GM03348 (cell line): ENCODE measurements at places on chromosomes 12 and 14.

- peak; percentile 78 for DNase-seq
These were observed 58.6 kb downstream of the KCNA5 start for GRCh38 chr12:5102261-5102789.

GRCh38 chr14:27945512-27945911 is 821.1 kb upstream of the FOXG1 start:
- DNase-seq: no peak

- DNase-seq: no peak
These were observed 5.2 kb downstream of the GSKIP start for GRCh38 chr14:96368534-96368933.

GRCh38 chr12:31041033-31041564 is 32.6 kb upstream of the DDX11 start:
- no peak for DNase-seq

DNA sequence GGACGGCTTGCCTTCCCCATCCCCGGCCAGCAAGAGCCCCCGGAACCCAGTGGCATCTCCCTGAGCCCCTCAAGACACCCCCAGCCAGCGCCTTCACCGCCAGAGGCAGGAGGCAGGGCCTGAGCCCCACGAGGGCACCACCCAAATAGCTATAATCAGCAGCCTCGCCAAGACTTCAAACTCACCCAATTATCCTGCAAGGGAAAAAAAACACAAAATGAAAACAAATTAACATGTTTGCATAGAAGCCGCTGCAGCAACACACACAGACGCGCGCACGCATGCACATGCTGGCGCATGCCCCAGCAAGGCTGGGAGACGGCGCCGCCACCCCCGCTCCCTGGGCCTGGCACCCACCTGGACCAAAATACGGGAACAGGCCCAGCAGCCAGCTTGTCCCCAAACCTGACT is 15.8 kb downstream of the FAM222A start:
- no peak for DNase-seq

DNA sequence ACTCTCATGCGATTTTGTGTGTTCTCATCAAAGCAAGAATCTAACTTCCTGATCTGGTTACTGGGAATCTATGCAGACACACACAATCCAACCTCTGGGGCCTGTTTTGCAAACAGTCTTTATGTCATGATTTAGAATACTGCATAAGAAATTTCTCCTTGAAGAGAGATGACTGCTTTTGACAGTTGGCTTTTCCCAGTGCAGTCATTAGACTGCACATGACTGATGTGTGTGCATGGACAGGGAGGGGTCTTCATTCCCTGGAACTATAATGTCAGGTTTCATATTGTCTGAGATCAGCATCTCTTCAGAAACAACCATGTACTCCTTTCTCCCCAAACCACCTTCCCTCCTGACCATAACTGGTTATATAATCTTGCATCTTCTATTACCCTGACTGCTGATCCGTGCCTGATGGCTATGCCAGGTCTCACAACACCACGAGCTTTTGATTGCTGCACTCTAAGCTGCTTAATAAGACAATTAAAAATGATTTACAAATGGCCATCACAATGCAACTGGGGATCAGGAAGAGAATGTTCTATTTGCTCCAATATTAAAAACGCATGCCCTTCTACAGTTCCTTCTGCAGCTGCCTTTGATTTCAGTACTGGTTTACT is 995.4 kb downstream of the NRXN3 start:
- no peak for DNase-seq

- no peak for DNase-seq
These were observed 48.6 kb upstream of the E2F7 start for GRCh38 chr12:77113971-77114370.

DNA sequence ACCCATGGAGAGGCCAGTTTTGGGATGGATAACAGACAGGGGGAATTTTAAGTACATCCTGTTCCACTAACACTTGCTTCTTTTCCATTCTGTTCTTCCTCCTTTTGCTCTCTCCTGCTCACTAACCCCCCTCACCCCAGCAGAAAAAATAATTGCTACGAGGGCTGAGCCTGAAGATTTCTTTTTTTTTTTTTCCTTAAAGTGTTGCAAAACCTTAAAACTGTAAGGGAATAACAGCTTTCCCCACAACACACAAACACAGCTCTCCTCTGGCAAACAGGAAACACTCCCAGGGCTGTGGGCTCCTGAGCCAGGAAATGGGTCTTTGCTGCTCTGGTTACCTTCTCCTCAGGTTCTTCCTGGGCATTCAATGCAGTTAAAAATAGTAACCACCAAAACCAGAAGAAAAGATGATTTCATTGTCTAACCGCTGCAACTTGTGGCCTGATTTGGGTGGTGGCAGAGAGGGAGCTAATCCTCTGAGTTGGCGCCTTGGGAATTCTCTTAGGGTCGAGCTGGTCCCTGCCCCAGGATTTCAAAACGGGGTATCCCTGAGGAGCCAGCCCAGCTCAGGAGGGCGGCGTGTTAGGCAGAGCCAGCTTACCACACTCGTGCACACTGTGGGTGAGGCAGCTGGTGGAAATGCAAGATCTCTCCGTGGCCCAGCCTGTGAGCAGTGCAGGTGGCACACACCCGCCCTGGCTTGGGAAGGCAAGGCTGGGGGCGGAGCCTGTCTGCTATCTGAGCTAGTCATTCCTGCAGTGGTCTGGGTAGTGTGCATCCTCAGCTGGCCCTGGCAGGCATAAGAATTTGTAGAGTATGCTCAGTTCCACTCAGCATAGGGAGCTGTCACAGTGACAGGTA is 17.1 kb upstream of the EMP1 start:
- peak; percentile 56 for DNase-seq

DNA sequence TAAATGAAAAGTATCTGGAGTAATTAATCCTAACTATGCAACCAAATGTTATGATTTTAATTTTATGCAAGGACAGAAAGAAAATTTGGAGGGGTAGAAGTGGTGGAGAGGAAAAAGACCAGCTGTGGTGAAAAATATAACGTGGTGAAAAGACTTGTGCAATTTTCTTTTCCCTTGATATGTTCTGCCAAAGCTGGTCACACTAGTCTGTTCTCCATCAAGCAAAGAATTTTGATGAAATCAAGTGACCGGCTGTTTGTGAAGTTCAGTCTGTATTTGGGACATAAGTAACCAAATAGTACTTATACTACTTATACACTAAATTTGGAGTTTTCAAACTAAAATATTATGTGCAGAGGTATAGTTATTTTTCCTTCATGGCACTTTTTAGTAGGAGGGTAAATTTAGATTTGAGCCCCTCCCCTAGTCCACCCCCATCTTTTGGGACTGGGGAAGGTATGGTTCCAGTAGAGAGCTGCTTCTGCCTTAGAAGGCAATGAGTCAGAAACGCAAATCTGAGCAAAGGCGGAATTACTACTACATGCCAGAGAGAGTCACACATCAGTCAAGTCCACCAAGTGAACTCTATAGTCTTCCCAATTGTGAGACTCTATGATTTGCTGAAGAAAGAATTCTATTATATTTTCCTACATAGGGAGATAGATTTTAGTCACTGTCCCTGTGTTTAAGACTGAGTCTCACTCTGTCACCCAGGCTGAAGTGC is 229.7 kb downstream of the SLC25A21 start:
- peak; percentile 17 for DNase-seq

DNA sequence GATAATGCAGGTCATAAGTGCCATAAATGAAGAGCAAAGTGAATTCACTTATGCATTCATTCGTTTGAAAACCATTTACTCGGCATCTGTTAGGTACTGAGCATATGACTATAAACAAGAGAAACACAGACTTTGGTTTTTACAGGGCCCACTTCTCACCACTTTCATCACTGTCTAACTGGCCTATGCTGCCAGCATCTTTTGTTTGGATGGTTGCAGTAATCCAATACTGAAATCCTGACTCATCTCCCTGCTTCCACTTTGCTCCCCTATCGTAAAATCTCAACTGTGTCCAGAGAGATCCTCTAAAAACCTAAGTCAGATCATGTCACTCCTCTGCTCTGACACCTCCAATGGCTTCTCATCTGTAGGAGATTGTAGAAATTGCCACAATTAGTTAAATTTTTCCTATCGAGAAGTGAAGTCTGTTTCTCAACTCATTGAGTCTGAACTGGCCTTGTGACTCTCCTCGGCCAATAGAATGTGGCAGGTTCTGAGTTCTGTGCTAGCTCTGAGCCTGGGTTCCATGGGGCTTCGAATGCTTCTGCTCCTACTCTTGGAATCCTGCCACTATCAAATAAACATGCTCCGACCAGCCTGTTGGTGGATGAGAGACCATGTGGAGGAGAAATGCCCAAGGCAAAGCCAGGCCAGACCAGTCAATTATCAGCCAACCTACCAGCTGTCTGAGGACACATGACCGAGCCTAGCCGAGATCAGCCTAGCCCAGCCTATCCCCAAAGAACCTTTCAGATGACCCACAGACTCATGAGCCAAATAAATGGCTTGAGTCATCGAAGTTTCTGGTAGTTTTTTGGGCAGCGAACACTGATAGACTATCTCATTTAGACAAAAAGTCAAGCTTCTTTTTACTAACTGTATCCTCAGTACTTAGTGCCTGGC is 2.2 kb upstream of the BATF start:
- DNase-seq: peak; percentile 38

GRCh38 chr12:76259660-76260389 is 88.4 kb downstream of the BBS10 start:
- DNase-seq: peak; percentile 79

- peak; percentile 41 for DNase-seq
These were observed 159.6 kb downstream of the PLCZ1 start for GRCh38 chr12:18578191-18578590.

DNA sequence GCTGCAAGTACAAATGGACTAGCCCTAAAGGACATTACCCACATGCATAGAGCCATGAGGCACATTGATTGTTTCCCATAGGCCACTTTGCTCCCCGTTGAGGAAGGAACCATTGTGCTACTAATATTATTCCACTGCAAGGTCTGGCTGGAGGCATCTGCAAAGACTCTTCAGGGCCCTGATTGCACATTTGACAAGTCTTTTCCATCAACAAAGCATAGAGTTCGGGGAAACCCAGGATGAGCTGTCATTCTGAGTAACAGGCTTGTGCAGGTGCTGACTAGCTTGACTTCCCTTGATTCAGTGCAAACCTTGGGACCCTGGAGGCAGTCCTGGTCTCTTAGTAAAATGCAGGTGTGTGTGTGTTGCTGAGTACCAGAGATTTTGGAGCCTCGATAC is 73.8 kb downstream of the SUSD6 start:
- no peak for DNase-seq

GRCh38 chr12:124829708-124830304 is 33.9 kb downstream of the SCARB1 start:
- DNase-seq: no peak

DNA sequence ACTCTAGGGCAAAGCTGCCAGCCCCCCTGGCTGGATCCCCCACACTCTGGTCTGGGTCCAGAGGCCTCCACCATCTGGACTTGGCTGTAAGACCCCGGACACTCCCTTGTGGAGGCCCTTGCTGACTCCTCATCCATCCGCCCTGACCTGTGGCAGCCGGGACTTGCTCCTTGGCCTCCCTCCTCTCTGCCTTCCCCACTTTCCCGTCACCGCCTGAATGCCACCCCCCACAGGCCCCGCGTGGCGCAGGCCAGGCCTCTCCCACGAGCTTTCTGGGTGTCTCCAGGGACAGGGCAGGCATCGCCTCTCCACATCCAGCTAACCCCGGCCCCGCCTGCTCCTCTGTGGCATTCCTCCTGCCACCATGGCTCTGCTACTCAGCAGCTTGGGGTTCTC is 14.1 kb downstream of the JAG2 start:
- no peak for DNase-seq

DNA sequence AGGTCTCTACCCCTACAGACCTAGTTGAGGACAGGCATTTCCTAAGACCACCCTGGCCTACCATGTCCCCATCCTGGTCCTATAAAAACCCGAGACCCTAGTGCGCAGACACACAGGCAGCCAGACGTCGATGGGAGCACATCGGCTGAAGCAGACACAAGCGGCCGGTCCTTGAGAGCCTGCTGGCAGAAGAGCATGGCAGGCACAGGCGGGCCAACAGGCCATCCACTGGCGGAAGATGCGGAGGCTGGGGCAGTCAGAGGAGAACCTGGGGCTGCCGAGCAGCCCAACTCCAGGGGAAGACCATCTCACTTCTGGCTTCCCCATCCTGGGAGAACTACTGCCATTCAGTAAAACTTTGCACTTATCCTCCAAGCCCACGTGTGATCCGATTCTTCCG is 396.8 kb downstream of the AEBP2 start:
- DNase-seq: no peak

DNA sequence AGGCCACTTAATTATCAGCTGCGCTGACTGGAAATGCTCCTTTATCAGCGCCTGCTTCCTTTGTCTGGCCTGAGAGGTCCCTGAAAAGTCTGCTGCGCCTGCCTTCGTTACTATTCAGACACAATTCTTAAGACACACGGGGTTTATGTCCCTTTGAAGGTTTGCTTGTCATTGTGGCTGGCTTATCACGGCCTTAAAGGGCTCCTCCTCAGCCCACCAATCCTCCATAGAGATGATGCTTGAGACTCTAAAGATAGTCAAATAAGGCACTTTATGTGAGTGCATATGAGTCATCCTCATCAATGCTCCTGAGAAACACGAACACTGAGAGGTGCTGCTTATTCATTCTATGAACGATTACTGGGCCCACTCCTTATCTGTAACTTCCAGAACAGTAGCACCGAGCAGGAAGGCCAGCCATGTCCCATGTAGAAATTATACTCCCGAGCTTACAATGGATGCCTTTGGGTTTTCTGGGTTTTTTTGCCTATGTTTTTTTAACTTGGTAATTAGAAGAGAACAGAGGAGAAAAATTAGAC is 1268.2 kb upstream of the TMEM132C start:
- DNase-seq: no peak

DNA sequence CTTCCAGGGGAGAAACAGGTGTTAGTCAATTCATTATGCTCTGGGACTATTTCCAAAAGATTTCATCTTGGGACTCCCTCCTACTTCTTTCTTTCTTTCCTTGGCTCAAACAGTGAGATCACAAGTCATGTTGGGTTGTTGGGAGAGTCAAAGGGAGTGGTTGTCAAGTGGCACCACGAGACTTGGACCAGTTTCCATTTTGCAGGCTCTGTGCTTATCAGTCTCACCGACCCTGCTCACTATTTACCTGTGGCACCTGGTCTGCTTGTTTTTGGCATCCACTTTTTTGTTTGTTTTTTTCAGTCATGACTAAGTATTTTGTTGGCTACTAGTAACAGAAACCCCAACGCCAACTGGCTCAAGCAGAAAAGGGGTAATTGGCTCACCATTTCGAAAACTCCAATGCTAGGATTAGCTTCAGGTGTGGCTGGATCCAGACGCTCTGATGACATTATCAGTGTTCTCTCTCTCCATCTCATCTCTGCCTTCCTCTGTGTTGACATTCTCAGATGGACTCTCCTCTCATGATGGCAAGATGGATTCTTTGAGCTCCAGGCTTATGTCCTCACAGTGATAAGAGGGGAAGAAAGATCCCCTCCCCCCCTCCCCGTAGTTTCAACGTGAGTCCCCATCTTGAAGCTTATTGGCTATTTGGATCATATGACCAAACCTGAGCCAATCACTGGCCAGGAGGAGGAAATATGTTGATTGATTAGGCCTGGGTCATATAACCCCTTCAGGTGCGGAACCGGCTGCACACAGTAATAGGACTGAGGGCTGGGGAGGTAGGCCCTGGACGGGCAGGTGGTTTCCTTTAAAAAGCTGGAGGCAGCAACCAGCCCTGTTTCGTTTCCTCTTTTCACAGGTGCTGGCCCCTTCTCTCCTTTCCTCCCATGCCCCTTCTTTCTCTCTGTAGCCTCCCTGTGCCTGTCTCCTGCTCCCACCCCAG is 84.2 kb downstream of the AACS start:
- DNase-seq: no peak

- peak; percentile 83 for DNase-seq
These were observed 150.8 kb downstream of the PRKCH start for GRCh38 chr14:61472011-61472672.
